Activated T-helper 1 cell treated with anti-CD3 and anti-CD28 coated beads, Interleukin-12 subunit alpha, Interleukin-12 subunit beta, Interleukin-2, Interleukin-4 antibody, amounts not matched to agents 30 ng/mL and 10 ng/mL and 1 ng/mL, durations not matched to agents 14 hours and 24 hours and 36 hours (primary cell): ENCODE measurements at places on chromosomes 13 and 19. TPM values are rescaled to one million over a fixed set of nuclear protein-coding genes. Genes with fewer than 3 reads are reported as not detected.

SIGLECL1 gene
- not detected in 2 replicates for total RNA-seq

GRCh38 chr19:1538978-1539377, 15.1 kb downstream of the PLK5 start:
- no peak for DNase-seq

- no peak for DNase-seq
Measured at GRCh38 chr19:13007292-13008045, 12.2 kb downstream of the NFIX start.

DNA sequence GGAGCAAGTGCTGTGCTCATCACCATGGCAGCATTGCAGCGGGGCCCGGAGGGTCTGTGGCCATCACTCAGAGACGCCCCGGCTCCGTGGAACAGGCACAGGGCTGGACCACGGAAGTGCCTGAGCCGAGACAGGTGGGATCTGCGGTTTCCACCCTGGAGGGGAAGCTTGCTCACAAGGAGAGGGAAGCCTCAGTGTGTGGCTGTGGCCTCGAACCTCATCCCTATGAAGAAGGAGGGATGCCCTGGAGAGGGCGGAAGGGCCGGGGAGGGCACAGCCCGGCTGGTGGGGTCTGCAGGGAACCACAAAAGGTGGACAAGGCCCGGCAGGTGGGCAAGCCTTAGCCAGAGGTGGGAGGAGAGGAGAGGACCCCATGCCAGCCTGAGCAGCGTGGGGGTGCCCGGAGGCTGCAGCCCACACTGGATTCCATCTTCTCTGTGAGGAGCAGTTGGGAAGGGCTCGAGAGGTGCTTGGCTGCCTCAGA, 30.4 kb upstream of the TMEM255B start:
- no peak for DNase-seq

DNA sequence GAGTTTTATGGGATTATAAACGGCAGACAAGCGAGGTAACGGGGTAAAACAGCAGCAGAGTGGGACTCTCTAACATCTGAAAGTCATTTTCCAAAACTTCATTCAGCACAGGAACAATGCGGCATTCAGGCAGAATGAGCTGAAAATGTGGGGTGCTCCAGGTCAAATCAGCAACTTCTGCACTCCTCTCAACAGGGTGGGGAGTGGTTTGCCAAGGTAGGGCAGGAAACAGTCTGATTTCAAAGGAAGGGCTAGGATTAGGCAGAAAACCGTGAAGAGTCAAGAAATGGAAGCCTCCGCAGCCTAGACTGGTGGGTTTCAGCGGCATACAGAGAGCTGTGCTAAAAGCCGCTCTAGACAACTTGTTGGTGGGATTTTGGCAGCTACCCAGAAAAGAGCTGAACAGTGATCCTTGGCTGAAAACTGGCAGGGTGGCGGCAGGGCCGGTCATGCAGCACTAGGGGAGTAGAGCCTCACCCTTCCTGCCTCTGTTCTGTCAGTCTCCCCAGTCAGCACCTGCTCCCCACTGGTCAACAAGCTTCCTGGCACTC, 154.2 kb upstream of the KLF12 start:
- no peak for DNase-seq

- no peak for DNase-seq
Measured at GRCh38 chr13:52405767-52406494, at the start of gene THSD1. Gene THSD1 (minus strand): TSS chr13:52406172. CDS start chr13:52402600, 3,572 bp downstream.

GRCh38 chr19:10815007-10815536, 20.9 kb downstream of the TMED1 start:
- DNase-seq, result no peak

- DNase-seq, result no peak
Measured at GRCh38 chr13:105084931-105085330, 1450.5 kb downstream of the EFNB2 start.

DNA sequence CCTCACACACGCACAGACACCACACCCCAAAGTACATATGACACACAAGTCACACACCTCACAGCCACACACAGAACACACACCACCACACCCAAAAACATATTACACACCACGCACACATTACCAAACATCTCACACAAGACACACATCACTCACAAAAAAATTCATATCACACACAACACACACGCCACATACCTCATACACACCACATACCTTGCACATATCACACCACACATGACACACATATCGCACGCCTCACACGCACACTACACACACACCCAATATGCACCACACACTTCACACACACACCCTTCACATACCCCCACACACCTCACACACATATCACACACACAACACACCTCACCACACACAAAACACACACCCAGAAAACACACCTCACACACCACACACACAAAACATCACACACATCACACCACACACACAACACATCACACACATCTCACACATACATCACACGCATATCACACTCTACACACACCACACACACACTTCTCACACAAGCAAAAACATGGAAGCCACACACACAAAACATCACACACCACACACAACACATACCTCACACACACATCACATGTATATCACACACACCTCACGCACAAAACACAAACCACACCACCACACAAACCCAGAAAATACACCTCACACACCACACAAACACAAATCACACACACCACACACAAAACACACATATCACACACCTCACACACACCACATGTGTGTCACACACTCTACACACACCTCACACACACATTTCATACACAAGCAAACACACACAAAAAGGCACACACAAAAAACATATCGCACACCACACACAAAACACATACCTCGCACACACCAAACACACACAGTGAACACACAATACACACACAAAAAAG, 132.1 kb downstream of the CRYL1 start:
- DNase-seq, result no peak
